Left ventricle myocardium inferior (tissue), 1 donor: ENCODE measurements at places on chromosomes 13 and 19. TPM values are rescaled to one million over a fixed set of nuclear protein-coding genes. Genes with fewer than 3 reads are reported as not detected.

DNA sequence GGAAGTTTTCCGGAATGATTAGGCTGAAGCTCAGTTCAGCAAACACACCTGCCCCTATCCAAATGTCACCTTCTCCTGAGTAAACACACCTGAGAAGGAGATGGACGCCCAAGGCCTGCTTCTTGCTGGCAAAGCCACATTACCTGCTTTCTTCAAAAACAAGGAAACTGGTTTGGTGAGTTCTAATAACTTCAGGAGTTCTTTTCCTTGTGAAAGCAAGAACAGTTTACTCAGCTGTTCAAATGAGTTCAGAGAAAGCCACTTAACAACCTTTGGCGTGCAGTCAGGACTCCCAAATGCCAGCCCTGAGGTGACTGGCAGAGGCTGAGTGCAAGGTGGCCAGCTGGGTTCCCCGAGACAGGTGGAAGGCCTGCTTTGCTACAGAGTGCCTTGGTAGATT is 160.5 kb downstream of the STK24 start:
- peaks cover 64% of the 10 kb centered on the region for H3K36me3 ChIP-seq
- H3K27me3 ChIP-seq, result no peaks in the 10 kb centered on the region
- H3K27ac ChIP-seq, result no peak overlapping the region
- DNase-seq, result no peak

GRCh38 chr13:44667943-44668342 is 91.8 kb upstream of the TSC22D1 start:
- no peaks in the 10 kb centered on the region for H3K27me3 ChIP-seq
- H3K27ac ChIP-seq, result peak overlapping the region; percentile 31
- H3K4me1 ChIP-seq, result peaks cover 17% of the 10 kb centered on the region
- H3K4me3 ChIP-seq, result no peak overlapping the region
- H3K36me3 ChIP-seq, result no peaks in the 10 kb centered on the region

The C1QTNF9B gene
- total RNA-seq, result 2.1 TPM

The EEF2 gene
- total RNA-seq, result 2,303 TPM

GRCh38 chr13:26948353-26948752 is 187.8 kb upstream of the GPR12 start:
- DNase-seq, result no peak
- H3K36me3 ChIP-seq, result no peaks in the 10 kb centered on the region

The SHD gene
- 0.16 TPM for total RNA-seq

The SCEL gene
- total RNA-seq, result not detected

The HCST gene
- total RNA-seq, result 2.3 TPM

The UPK1A gene
- total RNA-seq, result not detected

DNA sequence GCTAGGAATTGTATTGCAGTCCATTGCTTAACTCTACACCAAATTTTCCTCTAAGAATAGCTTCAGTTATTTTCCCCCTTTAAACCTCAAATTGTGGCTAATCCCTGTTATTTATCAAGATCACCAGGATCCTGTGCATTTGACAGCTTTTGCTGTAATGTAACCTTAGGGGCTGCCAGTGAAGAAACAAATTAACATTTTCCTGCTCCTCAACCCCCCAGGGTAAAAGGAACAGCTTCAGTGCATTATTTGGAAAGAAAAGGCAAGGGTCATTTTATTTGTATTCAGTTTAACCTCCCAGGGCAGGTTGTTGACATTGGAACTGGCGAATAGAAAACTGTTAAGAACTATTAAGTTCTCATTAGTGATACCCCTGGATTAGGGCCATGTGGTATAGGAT is 57.0 kb downstream of the PCDH20 start:
- H3K27me3 ChIP-seq, result no peaks in the 10 kb centered on the region
- H3K36me3 ChIP-seq, result no peaks in the 10 kb centered on the region
- no peak for DNase-seq
